ENCODE measurements at places on chromosomes 12 and 14.

- DNase-seq, result no peak
Measured at GRCh38 chr14:65496178-65496993, 83.9 kb downstream of the FUT8 start.

GRCh38 chr14:61104358-61104757 is 123.3 kb downstream of the SLC38A6 start:
- DNase-seq, result no peak

DNA sequence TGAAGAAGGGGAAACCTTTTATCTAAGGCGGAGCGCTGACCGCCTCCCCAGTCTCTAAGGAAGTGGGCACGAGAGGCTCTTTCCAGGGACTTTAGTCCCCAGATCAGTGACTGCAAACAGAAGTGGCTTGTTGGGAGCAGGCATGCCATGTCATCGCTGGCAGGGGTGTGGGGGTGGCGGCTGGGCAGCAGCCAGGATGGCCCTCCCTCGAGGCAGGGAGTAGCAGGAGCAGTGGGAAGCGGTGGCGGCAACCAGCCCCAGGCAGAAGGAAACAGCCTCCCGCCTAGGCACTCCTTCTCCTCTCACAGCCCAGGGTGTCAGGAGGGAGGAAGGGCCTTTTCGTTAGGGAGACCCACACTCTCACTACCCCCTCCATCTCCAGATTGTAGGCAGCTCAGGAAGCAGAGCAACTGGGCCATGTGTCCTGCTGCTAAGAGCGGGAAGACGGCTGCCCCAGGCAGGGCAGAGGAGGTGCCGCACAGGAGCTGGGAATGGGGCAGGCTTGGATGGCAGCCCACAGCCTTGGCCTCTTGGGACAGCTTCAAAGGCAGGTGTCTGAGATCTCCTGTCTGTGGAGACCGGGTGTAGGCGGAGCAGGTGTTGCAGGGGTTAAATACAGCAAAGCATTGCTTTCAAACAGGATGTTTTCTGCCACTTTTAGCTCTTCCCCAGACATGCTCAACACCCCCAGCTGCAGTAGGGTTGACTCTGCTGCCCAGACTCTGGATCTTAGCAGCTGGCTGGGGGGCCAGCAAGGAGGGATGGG is 21.8 kb downstream of the VDR start:
- peak; percentile 59 for DNase-seq

DNA sequence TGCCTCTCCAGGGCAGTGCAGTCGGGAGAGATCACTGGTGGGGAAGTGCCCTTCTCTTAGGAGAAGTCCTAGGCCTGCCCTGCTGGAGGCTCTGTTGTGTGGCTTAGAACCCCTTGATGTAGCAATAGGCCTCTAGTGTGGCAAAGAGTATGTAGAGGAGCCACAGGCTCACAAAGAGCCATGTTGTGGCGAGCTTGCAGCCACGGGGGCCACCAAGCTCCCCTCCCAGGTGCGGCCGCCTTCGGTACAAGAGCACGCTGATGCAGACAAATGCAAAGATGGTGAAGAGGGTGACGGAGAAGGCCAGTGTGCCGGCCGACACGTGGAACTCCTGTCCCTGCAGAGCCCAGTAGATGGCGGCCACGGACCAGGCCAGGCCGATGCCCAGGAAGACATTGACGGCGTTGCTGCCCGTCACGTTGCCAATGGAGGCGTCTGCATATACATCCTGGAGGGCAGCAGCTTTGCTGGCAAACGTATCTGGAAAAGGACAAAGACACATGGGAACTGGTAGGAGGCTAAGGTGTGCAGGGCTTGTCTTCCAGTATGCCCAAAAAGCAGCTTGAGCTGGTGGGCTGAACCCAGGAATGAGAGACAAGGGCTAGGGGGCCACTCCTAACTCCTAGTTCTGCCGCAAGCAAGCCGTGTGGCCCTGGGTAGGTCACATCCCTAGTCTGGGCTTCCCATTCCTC is 142.8 kb downstream of the SLC8A3 start:
- DNase-seq, result no peak

DNA sequence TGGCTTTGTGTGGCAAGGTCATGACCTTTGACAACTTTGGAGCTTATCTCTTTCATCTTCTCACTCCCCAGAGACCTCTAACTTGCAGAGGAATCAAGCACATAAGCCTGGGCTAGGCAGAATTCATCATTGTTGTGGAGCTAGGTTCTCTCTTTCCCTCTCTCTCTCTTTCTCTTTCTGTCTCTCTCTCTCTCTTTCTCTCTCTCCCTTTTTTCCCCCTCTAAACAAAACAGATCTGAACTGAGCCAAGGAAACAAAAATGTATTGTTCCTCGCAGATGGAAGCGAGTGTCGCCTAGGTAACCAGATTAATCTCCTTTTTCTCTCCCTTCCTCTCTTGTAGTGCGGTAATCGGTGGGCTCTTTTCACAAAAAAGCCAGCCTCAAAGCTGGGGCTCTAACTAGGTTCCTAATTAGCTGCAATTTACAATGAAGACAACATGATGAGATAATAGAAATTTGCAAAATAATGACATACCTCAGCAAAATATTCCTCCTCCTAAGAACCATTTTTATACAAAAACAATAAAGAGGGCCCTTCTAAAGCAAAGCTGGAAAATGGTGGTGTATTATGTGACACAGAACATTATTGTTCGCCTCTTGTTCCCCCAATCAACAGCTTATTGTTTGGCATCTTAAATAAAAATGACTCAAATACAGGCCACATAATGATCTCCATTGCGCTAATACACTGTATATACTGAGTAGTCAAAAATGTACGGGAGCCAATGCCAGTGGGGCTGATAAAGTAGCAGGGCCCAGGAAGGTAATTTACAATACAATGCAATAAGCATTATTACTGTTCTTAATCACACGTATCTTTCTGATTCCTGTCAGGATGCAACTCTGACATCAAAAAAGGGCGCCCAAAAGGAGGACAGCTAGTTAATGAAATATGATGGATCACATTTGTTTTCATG is 65.7 kb upstream of the SOX5 start:
- no peak for DNase-seq

GRCh38 chr12:108822497-108823205 is 34.7 kb downstream of the SSH1 start:
- no peak for DNase-seq

GRCh38 chr12:88493636-88494035 is 86.6 kb downstream of the KITLG start:
- no peak for DNase-seq

GRCh38 chr14:57578801-57579200 is 85.1 kb upstream of the CCDC198 start:
- no peak for DNase-seq

DNA sequence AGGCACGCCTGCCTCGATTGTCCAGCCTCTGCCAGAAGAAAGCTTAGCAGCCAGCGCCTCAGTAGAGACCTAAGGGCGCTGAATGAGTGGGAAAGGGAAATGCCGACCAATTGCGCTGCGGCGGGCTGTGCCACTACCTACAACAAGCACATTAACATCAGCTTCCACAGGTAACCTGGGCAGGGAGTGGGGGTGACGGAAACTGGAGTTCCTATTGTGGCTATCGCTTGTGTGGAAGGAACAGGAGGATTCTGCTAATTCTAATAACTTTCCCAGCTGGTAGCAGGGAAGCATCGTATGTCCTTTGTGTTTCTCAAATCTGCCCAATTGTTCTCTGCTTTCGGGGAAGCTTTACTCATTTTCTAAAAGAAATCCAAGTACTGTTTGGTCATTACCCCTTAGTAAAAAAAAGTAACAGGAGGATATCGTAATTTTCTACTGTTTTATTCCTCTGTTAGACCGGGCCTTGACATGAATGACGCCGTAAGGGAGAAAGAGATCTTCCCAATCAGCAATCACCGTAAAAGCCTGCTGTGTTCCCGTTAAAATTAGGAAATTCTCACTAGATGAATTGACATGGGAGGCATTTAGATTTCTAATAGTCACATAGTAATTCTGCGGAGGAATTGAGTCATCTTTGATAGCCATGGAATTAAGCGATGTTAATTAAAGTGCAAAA is 449 bp downstream of the THAP2 start:
- DNase-seq, result no peak
